Activated B cell treated with CpG ODN at 0.5 μM for 24 hours (primary cell): ENCODE measurements at places on chromosomes 7 and 10.

DNA sequence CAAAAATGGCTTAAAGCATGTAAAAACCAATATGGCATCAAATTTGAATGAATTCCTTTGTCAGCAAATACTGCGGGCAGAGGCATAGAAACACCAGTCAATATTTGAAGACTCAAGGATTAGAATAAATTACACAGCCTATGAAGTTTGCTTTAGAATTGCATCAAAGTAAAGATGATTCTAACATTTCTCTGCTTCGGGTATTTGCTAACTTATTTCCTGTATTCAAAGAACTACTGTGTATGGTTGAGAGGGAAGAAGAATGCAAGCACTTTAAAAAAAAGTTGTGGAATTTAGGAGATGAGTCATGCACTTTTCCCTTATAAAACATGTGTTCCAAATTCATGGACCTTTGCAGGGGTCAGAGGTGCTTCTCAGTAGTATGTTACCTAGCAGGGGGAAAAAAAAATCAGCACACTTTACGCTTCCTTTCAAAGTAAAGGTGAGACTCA, 90.1 kb downstream of the PIP4K2A start:
- no peaks in the 10 kb centered on the region for H3K27me3 ChIP-seq
- peak overlapping the region; percentile 51 for H3K27ac ChIP-seq
- peaks cover 10% of the 10 kb centered on the region for H3K36me3 ChIP-seq
- no peak overlapping the region for H3K4me3 ChIP-seq

GRCh38 chr10:99369126-99369525, 40.0 kb downstream of the CNNM1 start:
- H3K27ac ChIP-seq: no peak overlapping the region
- no peak overlapping the region for H3K4me3 ChIP-seq
- H3K36me3 ChIP-seq: no peaks in the 10 kb centered on the region
- H3K27me3 ChIP-seq: peaks cover 7% of the 10 kb centered on the region

GRCh38 chr7:99109108-99110051, 34.5 kb downstream of the SMURF1 start:
- H3K4me1 ChIP-seq: peaks cover 48% of the 10 kb centered on the region
- H3K36me3 ChIP-seq: peaks cover 8% of the 10 kb centered on the region
- no peak for DNase-seq
- peak overlapping the region; percentile 10 for H3K27ac ChIP-seq
- no peaks in the 10 kb centered on the region for H3K27me3 ChIP-seq
- H3K4me3 ChIP-seq: no peak overlapping the region

GRCh38 chr7:151491859-151492258, 27.8 kb downstream of the RHEB start:
- H3K27ac ChIP-seq: no peak overlapping the region
- DNase-seq: no peak
- H3K4me1 ChIP-seq: peaks cover 21% of the 10 kb centered on the region
- H3K4me3 ChIP-seq: no peak overlapping the region

DNA sequence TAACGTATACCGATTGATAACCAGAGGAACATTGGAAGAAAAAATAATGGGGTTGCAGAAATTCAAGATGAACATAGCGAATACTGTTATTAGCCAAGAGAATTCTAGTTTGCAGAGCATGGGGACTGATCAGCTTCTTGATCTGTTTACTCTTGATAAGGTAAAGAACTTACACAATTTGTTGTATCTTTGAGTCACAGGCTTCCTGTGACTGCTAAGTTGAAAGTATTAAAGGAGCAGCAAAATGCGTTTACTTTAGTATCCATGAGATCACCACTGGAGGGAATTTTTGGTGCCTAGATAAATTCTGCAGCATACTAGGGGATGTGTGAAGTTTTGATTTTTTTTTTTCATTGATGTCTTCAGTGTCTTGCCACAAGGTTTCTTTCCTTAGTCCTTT, 103.6 kb downstream of the BTAF1 start:
- peaks cover 82% of the 10 kb centered on the region for H3K36me3 ChIP-seq
- H3K27me3 ChIP-seq: no peaks in the 10 kb centered on the region
- H3K4me1 ChIP-seq: no peaks in the 10 kb centered on the region
- H3K27ac ChIP-seq: no peak overlapping the region
- DNase-seq: no peak
